ENCODE measurements at places on chromosomes 13 and 19.

GRCh38 chr19:50705422-50706019 is 14.1 kb downstream of the SHANK1 start:
- DNase-seq, result no peak

GRCh38 chr13:46630431-46631178 is 77.6 kb downstream of the LRCH1 start:
- DNase-seq, result no peak

- no peak for DNase-seq
These were observed at the start of gene TNNT1 for GRCh38 chr19:55149078-55150003. Gene TNNT1 (minus strand): TSS chr19:55149206. CDS start chr19:55147157, 2,049 bp downstream.

DNA sequence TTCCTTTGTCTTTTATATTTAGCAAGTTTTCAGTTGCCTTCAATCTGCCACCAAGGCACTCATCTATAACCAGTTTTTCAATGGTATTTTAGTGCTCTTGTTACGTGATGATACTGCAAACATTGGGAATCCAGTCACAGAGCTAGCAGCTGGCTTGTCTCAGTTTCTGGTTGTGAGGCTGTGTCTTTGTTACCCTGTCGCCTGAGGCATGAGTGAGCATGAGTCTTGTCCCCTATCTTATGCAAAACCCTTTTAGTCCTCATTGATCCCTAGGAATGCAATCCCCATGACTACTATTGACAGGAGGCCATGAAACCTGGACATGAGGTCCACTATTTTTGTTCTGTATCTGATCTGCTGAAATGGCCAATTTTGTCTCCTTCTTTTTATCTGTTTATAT is 391.0 kb downstream of the LMO7 start:
- no peak for DNase-seq

GRCh38 chr13:28820099-28821051 is at the start of gene MTUS2:
Gene MTUS2 (plus strand): TSS chr13:28820339.
- peak; percentile 28 for DNase-seq

DNA sequence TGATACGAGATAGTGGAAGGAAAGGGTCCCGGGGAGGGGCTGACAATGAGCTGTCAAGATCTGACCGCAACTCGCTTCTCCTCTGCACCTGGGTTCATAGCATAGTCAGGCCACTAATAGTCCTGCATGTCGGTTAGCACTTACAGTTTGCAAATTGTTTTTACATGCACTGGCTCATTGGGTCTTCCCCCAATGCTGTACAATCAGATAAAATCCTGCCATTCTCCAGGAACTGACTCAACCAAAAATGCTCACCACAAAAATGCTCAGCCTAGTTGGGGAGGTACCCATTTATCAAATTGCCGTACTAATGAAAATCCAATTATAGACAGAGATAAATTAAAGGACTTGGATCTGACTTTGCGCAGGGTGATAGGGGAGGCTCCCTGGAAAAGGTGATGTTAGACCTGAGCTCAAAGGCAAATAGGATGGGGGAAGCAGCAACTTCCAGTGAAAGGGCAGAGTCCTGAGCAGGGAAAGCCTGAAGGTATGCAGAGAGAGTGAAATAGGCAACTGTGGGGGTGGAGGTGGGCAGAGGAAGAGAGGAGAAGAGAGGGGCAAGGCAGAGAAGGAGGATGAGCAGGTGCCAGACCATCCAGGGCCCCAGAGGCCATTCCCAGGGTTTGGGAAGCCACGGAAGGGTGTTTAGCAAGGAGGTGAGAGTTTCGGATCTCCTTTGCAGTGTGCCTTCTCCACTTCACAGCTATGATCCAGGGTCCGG is 326.1 kb upstream of the TSHZ3 start:
- DNase-seq, result no peak

DNA sequence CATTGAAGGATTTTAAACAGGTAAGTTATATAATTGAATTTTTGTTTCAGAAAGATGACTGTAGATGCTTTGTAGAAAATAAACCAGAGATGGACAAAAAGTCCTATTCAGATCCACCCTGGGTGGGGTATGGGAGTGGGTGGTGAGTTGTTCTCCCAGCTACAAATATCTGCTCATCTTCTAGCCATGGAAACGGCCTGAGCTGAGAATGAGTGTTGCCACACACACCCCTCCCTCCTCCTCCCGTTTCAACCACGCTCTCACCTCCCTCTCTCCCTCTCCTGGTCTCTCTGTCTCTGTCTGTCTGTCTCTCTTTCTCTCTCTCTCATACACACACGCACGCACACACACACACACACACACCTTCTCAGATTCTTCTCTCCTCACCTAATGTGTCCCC is 26.4 kb downstream of the SERTM1 start:
- no peak for DNase-seq

- DNase-seq, result no peak
These were observed 33.4 kb downstream of the ABCC4 start for GRCh38 chr13:95267662-95268342.

GRCh38 chr13:110119935-110120905 is 186.7 kb downstream of the COL4A1 start:
- DNase-seq, result no peak

GRCh38 chr13:92830821-92831220 is 395.8 kb upstream of the GPC6 start:
- no peak for DNase-seq

GRCh38 chr13:28022848-28023518 is 34.5 kb upstream of the URAD start:
- DNase-seq, result no peak

GRCh38 chr19:15897738-15898276 is at the start of gene CYP4F2:
Gene CYP4F2 (minus strand): TSS chr19:15898074. CDS start chr19:15897611, 463 bp downstream.
- DNase-seq, result no peak

- no peak for DNase-seq
These were observed 1.6 kb upstream of the BBC3 start for GRCh38 chr19:47232422-47233211.
